ENCODE measurements at places on chromosomes 7 and 10.

- H3K36me3 ChIP-seq, result peaks cover 6% of the 10 kb centered on the region
- no peaks in the 10 kb centered on the region for H3K27me3 ChIP-seq
- no peak overlapping the region for H3K27ac ChIP-seq
- H3K4me3 ChIP-seq, result no peak overlapping the region
- no peak for DNase-seq
Observed at GRCh38 chr7:27992755-27993493, 187.7 kb downstream of the JAZF1 start.

DNA sequence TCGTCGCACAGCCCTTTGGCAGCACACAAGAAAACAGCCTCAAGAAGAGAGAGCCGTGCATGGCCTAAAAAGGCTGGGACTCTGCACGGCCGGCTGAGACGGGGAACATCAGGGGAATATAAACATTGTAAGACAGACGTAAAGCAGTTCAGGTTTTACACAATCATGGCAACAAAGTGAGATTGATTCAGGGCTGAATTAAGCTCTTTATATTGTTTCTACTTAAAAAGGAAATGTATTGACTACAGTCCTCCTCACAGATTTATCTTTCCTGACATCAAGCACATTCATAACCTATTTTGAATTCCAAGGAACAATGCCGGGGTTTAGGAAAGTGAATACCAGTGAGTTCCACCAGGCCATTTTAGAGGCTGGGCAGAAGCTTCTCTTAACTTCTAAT, 25.2 kb downstream of the SORBS1 start:
- no peaks in the 10 kb centered on the region for H3K27me3 ChIP-seq
- no peak overlapping the region for H3K4me3 ChIP-seq
- H3K4me1 ChIP-seq, result peaks cover 17% of the 10 kb centered on the region
- H3K36me3 ChIP-seq, result no peaks in the 10 kb centered on the region
- H3K27ac ChIP-seq, result no peak overlapping the region
- DNase-seq, result no peak

DNA sequence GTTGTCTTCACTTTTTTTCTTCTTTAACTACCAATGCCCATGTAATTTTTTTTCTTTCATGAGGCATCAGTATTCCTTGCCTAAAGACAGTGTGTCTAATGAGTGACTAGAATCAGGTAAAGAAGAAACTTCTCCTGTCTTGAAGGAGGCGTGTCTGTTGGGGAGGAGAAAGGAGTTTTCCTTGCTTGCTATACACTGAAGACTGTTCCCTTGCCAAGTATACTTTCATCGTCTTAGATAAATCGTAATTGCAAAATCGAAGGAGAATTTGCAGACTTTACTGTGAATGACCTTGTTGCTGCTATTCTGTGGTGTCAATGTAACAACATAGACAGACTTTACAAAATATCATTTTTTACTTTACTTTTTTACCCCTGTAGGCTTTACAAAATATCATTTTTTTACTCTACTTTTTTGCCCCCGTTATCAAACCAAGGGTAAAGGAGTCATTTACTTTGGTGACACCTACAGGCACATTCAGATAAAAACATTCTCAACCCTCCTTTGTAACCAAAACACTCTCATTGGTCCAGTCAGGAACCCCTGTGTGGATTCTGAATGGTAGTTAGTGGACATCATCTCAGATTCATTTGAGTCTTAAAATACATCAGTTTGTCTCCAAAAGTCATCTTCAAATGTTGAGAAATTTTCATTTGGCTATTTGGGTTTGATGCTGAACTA, 232.4 kb downstream of the AHR start:
- H3K27ac ChIP-seq, result no peak overlapping the region
- H3K4me3 ChIP-seq, result no peak overlapping the region
- H3K4me1 ChIP-seq, result peaks cover 2% of the 10 kb centered on the region
- no peak for DNase-seq
- no peaks in the 10 kb centered on the region for H3K27me3 ChIP-seq

GRCh38 chr10:74947781-74948401, 121.5 kb downstream of the KAT6B start:
- H3K4me3 ChIP-seq, result no peak overlapping the region
- no peak for DNase-seq

DNA sequence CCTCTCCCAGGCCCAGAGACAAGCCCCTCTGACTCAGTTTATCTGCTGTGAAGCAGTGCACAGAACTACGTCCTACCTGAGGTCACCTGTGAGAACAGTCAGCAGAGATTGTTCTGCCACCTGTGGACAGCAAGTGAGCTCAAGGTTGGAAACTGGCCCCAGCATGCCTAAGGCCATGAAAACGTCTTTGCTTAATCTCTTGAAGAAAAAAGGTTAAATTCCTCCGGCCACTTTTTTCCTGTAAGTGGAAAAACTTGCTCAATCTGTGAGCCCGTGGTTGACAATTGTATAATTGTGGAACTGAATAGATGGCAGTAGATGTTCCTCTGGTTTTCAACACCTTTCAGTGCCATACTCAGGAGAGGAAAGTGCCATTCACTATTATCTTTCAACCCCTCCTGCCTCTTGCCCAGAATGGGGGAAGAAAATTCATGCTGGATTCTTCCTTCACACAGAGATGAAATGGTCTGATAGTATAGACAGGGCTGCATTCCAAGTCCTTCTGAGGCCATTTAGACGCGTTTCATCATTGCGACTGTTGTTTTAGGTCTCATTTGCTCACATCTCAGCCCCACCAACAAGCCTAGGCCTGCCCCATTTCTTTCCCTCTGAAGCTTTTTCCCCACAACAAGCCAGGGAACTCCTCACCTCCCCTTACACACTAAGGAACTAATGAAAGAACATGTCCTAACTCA, 292.9 kb downstream of the FZD1 start:
- H3K36me3 ChIP-seq, result no peaks in the 10 kb centered on the region
- DNase-seq, result no peak
- no peak overlapping the region for H3K27ac ChIP-seq
- H3K27me3 ChIP-seq, result no peaks in the 10 kb centered on the region
- no peak overlapping the region for H3K4me3 ChIP-seq

DNA sequence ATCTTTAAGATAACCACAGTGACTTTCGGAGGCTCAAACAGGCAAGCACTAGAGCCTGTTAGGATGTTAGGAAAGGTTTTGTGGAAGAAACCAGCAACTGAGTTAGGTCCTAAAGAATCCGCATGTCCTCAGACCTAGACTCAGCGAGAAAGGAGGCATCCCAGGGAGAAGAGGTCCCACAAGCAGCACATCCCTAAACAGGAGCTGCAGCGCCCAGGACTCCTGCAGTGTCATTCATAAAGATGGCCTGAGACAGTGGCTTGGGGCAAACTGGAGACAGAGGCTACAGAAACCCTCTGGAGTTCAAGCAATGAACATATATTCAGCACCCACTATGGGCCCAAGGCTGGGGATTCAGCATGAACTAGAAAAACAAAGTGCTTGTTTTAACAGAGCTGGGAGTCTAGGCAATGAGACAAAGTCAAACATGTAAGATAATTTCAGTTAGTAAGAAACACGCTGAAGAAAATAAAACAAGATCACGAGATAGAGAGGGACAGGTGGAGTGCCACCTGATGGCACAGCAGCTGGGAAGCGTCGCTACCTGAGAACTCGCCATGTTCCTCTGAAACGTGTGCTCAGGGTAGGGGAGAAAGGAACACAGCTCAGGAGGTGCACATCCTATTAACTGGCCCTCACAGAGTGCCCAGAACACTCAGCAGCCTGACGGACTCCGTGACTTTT, 48.1 kb downstream of the PARD3 start:
- no peaks in the 10 kb centered on the region for H3K36me3 ChIP-seq
- peaks cover 6% of the 10 kb centered on the region for H3K4me1 ChIP-seq
- no peak overlapping the region for H3K4me3 ChIP-seq
- DNase-seq, result no peak
- H3K27me3 ChIP-seq, result no peaks in the 10 kb centered on the region

DNA sequence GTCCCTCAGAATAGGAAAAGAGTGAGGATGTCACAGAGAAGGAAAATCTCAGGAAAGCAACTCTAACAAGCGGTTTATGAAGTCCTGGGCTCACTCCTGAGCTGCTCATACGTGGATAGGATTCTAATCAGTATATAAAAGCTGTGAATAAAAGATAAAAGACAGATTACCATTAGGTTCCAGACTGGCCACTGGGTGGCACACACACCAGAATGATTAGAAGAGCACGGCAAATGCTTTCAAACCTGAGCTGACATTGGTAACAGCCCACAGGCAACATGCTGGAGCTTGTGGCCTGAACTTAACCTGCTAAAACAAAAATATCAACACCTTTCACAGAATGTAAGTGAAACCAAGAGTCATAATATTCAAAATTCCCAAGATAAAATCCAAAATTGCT, 370.8 kb downstream of the GRID1 start:
- no peak overlapping the region for H3K4me3 ChIP-seq
- no peak for DNase-seq
- H3K36me3 ChIP-seq, result no peaks in the 10 kb centered on the region
- H3K27me3 ChIP-seq, result no peaks in the 10 kb centered on the region
- H3K4me1 ChIP-seq, result no peaks in the 10 kb centered on the region
- no peak overlapping the region for H3K27ac ChIP-seq

DNA sequence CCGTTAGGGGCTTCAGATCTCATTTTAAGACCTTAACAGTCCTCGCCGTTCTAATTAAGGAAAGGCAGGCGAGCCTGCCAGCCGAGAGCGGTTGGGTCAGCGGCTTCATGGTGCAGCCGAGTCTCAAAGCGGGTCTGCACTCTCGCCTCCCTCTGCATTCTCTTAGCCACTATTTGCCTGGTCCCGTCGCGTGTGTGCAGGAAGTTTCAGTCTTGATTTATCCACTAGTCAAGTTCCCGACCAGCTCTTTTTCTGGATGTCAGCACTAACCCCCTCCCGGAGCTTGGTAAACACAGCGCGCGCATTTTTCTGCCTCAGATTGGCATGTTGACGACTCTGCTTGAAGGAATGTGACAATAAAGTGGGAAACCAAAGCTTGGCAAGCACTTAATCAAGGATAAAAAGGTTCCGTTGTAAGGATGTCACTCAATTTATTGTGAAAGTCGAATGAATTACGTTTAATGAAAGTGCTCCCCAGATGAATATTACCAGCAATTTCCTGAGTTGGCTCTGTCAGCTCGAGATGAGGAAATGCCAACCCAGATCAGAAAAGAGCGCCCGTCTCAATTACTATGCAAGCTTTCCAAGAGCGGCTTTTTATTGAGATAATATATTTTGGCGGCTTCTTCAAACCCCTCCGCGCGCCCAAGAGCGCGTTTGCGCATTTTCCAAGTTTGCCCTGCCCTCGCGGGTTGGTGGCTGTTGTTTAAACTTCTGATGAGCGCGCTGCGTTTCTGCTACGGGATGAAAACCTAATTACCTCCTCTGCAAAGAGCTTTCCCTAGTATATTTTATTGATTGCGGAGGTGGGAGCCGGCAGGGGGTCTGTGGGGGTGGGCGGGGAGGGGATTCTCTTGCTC, 7.9 kb downstream of the NXPH1 start:
- no peak overlapping the region for H3K27ac ChIP-seq
- H3K4me1 ChIP-seq, result peaks cover 2% of the 10 kb centered on the region
- H3K27me3 ChIP-seq, result peaks cover 49% of the 10 kb centered on the region
- H3K36me3 ChIP-seq, result no peaks in the 10 kb centered on the region

GRCh38 chr7:74092321-74092963, 8.8 kb downstream of the LIMK1 start:
- peak; percentile 42 for DNase-seq
- H3K4me3 ChIP-seq, result no peak overlapping the region
- H3K36me3 ChIP-seq, result peaks cover 37% of the 10 kb centered on the region

DNA sequence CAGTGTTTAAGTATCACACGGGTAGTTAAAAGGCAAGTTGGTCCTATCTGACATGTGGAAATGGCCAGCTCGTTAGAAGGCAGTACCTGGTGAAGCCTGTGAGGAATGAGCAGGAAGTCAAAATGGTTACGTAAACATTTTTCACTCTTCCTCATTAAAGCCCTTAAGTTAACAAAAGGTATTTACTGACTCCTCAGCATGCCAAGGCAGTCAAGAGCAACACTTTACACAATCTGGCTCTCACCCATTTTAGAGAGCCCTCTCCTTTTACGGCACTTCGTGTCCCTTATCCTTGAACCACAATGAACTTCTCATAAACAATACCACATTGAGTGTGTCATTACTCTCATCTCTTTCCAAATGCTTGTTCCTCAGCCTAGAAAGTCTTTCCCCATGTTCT, 11.0 kb upstream of the RSBN1L start:
- H3K4me1 ChIP-seq, result peaks cover 3% of the 10 kb centered on the region
- H3K36me3 ChIP-seq, result peaks cover 38% of the 10 kb centered on the region
- no peak overlapping the region for H3K4me3 ChIP-seq
- H3K27me3 ChIP-seq, result no peaks in the 10 kb centered on the region
- peak overlapping the region; percentile 1 for H3K27ac ChIP-seq
- no peak for DNase-seq

- no peaks in the 10 kb centered on the region for H3K4me1 ChIP-seq
- no peaks in the 10 kb centered on the region for H3K36me3 ChIP-seq
- no peak overlapping the region for H3K27ac ChIP-seq
- H3K4me3 ChIP-seq, result no peak overlapping the region
Observed at GRCh38 chr7:138695106-138695505, 6.1 kb downstream of the SVOPL start.

DNA sequence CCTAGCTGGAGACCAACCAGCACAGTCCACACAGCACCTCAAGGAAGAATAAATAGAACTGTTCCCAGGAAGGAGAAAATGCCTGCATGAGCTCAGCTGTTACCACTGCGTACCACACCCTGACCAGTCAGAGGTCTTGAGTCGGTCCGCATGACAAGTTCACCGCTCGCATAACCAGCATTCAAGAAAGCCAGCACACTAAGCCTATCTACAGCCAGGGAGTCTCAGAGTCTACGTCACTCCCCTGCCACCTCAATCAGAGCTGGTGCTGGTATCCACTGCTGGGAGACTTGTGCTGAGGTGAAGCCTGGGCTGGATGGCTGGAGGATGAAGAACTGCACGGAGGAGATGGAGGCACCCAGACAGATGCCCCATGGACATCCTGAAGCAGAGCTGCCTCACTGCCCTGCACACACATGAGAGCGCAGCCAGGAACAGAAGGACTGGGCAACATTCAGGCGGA, 19.6 kb downstream of the AKR1C1 start:
- H3K36me3 ChIP-seq, result no peaks in the 10 kb centered on the region
- no peaks in the 10 kb centered on the region for H3K27me3 ChIP-seq
- no peak overlapping the region for H3K27ac ChIP-seq
- no peaks in the 10 kb centered on the region for H3K4me1 ChIP-seq
- no peak for DNase-seq
- H3K4me3 ChIP-seq, result no peak overlapping the region

GRCh38 chr10:48573045-48573444, 31.8 kb downstream of the ARHGAP22 start:
- no peak overlapping the region for H3K4me3 ChIP-seq
- H3K27me3 ChIP-seq, result no peaks in the 10 kb centered on the region
- no peaks in the 10 kb centered on the region for H3K36me3 ChIP-seq
- H3K27ac ChIP-seq, result no peak overlapping the region
- no peaks in the 10 kb centered on the region for H3K4me1 ChIP-seq

- no peak for DNase-seq
- H3K4me3 ChIP-seq, result no peak overlapping the region
- H3K27me3 ChIP-seq, result no peaks in the 10 kb centered on the region
- no peak overlapping the region for H3K27ac ChIP-seq
- H3K4me1 ChIP-seq, result no peaks in the 10 kb centered on the region
Observed at GRCh38 chr7:96122746-96123145, 199.2 kb downstream of the SLC25A13 start.

DNA sequence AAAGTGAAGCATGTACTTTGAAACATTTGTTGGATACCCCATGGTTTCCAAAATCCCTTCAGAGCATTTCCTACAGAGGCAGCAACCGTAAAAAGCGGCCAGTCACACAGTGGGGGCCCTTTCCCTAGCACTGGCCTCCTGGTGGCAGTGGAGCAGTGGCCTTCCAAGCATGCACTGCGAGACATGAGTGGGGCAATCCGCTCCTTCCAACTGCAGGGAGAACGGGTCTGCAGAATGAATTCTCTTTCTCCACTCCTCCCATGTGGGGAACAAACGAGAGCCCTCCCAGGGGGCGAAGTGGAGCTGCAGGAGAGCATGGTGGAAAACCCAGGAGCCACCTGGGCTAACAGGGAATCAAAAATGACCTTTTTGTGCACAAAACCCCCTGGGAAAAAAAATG, 542.9 kb upstream of the GALNT17 start:
- peaks cover 3% of the 10 kb centered on the region for H3K4me1 ChIP-seq
- H3K36me3 ChIP-seq, result no peaks in the 10 kb centered on the region
- no peak for DNase-seq
- H3K4me3 ChIP-seq, result 0 out of 3 replicates have a peak overlapping the region, but pooled peaks have one; percentile 54
